ENCODE measurements at places on chromosomes 3 and 15.

DNA sequence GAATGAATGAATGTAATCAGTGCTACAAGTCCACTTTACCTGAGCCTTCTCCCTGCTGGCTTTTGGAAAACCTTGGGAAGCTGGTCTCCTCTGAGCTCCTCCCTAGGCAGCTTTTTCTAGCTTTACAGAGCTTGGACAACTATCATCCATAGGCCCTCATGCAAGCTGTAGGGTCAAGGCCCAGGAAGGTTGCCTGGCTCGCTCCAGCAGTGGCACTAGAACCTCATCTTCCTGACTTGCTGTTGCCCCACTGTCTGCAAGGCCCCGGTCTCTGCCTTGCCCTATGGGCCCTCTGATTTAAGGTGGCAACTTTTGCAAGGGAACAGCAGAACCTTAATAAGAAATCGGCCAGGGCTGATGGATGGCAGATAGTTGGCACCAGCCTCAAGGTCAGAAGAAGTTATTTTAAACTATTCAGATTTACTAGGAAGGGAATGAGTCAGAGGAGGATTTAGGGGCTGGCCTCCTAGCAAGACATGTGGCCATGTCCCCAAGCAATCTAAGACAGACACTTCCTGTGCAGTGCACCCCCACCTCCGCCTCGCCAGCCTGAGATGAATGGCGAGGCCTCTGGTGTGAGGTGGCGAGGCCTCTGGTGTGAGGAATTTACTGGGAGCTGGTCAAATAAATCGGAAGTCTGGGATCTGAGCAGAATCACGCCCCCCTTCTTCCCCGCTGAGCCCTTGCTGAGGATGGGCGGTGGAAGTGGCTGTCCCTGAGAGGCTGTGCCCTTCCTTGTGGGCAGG lies 180.8 kb downstream of the MEGF11 start:
- no peak for DNase-seq

GRCh38 chr15:76337696-76338485 lies 1.3 kb downstream of the ISL2 start:
- DNase-seq: no peak

DNA sequence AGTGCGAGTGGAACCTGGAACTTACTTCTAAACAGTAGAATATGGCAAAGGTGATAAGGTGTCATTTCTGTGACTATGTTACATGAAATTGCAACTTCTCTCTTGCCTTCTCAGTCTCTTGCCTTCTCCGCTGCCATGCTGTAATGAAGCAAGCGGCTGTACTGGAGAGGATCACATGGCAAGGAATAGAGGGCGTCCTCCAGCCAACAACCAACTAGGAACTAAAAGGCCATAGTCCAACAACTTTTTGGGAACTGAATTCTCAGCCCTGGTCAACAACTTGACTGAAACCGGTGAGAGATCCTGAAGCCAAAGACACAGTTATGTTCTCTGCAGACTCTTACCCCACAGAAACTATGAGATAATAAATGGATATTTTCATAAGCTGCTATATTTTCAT lies 143.5 kb downstream of the P3H2 start:
- no peak for DNase-seq

DNA sequence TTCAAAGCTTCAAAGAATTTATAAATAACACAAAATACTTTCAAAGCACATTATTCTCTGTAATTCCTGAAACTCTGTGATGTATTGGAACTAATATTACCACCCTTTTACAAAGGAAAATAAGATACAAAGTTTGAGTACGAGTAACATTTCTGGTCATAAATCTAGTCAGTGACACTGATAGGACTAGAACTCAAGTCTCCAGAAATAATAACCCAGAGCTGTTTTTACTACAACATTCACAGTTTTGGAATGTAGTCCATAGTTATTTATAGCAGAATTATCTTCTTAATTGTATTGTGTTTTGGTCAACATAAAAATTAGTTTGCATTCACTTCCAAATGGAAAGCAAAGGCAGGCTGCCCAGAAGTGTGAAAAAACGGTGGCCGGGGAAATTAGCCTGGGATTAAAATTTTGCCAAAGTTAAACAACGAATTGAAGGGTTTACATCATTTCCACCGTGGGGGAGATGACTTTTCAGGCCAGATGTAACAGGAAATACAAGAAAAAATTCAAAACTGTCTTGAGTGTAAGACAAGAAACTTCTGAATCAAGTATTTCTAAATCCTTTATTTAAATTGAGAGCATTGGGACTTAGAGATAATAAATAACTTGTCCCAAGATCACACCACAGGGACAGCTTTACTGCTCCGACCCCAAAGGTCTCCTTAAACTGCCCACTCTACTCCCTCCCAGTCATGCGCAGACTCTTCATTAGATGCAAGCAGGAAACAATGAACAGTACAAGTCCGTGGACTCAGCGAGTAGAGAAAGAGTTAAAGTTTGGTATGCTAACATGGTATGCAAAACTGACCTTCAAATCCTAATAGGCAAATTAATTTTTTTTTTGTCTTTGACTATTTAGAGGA lies 74.3 kb upstream of the VGLL4 start:
- no peak for DNase-seq

DNA sequence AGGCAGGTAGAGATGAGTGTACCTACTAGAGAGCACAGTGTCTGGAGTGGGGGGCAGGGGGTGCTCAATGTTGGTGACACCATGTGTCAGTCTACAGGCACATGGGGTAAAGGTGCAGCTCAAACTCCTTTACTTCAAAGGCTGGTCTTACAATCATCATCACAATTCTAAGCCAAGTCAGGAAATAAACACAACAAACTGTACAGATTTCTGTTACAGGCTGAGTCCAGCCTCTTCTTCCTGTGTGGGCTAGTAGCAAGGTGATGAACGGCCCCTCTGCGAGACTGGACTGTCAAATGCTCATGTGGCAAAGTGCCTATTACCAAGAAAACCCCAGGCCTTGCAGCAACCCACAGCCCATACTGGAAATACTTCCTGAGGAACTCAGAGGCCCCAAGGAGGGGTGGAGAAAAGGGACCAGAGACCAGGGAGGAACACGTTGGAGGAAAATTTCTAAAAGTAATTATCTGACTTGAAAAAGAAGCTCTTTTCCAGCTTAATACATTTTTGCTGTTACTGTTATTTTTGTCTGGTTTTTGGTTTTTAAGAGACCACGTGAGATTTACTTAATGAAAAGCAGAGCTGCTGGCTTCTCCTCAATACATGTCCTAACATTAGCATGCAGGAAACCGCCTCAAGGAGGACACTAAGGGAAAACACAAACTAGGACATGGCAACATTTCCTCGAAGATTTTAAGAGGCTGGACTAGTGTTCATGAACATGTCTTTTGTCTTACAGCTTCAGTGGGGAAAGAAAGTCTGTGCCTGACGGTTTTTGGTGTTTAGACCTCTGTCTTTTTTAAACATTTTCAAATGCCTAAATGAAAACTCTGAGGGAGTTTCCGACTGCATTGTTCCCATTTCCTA lies 29.5 kb downstream of the TBC1D2B start:
- no peak for DNase-seq

- DNase-seq: no peak
Measured at GRCh38 chr3:176167272-176167671, 1030.0 kb downstream of the TBL1XR1 start.

DNA sequence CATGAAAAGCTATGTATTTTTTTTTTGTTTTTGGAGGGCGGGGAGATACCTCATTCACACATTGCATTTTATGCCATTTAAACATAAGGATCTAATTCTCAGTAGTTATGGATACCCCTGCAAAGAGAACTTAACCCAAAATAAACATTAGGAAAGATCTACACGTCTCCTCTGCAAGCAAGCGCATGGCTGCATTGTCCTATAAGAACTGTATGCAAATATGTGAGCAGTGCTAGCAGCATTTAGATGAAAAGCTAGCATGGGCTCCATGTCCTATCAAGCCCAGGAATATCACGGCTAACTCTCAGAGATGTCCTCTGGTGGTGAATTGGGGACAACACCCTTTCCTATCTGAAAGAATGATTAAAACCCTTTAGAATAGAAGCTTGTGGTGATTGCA lies 292.8 kb downstream of the MEX3B start:
- DNase-seq: no peak

DNA sequence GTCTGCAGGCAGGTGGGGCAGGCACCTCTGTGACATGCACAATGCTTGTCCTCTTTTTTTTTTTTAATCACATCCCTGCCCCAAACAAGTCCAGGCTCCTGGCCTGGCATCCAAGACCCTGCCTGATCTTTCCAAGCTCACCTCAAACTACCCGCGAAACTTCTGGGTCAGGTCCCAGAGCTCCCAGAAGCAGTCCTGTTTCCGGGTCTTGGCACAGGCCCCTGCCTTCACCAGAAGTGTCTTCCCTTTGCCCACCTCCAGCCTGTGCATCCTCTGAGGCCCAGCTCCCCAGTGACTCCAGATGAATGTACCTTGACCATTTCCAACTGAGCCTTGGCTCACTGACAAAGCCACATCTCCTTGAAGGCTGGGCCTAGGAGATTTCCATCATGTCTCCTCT lies 23.0 kb downstream of the PLA2G4E start:
- no peak for DNase-seq

GRCh38 chr3:63830526-63830925 lies 11.4 kb downstream of the C3orf49 start:
- no peak for DNase-seq

- no peak for DNase-seq
Measured at GRCh38 chr15:80730926-80731325, 35.8 kb downstream of the ABHD17C start.

DNA sequence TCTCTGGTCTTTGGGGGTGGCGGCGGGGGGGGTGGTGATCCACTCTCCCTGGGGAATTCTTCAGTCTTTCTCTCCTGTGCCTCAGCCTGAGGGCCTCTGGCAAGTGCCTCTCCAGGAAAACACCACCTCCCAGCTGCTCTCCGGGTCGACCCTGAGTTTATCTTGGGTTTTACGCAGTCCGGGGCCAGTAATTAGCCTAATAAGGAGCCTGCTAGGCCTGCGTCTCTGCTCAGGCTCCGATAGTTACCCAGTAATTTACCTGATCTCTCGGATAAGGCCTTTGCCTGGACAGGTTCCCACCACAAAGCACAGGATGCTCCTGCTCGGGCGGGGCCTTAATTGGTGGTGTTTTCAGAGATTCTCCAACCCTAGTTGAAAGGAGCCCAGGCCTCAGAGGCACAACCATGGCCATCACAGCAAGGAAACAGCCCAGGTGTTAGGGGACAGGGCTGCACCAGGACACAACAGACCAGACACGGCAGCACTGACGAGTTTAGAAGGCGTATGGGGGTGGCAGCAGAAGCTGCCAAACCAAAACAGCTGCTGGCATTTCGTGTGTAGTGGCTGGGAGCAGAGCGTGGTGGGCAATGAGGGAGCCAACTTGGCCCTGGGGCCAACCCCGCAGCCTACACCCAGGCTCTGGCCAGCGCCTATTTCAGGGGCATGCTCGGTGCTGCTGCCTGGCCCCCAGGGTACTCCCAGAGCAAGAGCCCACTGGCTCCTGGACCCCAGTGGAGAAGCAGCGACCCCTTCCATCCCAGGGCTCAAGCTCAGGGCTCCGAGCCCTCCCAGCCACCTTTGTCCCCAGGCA lies 71.4 kb downstream of the KLF13 start:
- no peak for DNase-seq

DNA sequence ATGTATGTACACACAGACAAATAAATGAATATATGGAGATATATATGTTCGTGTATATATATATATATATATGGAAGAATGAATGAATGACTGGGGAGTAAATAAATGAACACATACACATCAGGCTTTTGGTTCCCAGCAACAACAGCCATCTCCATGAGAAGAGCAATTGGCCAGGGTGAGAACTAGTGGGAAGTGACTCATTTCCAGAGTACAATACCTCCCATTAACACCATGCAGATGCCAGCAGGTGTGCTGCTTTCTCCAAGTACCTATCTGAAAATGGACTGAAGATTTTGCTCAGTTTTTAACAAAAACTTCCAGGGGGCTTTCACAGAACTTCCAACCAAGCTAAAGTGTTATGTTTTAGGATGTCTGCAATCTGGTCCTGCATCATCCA lies 179.8 kb upstream of the SLC2A2 start:
- DNase-seq: no peak

DNA sequence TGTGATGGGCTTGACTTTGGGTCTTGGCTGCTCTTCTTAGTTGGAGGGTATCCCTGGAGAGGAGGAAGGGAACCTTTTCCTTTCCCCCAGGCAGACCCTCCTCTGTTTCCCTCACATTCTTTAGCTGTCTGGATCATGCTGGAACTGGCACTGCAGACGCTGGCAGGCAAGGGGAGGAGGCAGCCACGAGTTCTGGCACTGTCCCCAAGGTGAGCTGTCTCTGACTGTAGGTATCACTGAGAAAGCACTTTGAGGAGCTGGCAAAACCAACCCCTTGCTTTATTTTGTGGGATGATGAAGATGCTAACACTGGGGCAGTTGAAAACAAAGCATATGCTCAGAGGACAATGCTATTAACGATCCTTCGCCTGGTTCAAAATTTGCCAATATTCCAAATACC lies 175.0 kb downstream of the SOX2 start:
- DNase-seq: no peak

DNA sequence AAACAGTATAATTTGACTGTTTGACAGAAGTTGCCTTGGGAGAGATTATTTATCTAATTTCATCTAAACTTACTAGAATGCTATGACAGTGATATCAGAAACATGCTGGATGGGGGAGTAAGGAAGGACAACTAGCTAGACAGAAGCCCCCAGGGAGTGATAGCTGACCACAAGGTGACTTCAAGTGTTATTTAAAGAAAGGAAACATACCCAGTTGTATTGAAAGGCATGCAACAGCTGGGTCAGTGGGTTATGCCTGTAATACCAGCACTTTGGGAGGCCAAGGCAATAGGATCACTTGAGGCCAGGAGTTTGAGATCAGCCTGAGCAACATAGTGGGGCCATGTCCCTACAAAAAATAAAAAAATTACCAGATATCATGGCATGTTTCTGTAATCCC lies 69.6 kb downstream of the SLC49A4 start:
- no peak for DNase-seq

- no peak for DNase-seq
Measured at GRCh38 chr15:60477916-60478565, 901 bp downstream of the ICE2 start.

All from NCI-H2081 treated with DMSO at 0.1 percent for 48 hours (cell line).